ENCODE measurements at places on chromosomes 13 and 19. TPM values are rescaled to one million over a fixed set of nuclear protein-coding genes. Genes with fewer than 3 reads are reported as not detected.
A peak's percentile ranks its signal among the peaks of the same experiment; 100 is the strongest.

DNA sequence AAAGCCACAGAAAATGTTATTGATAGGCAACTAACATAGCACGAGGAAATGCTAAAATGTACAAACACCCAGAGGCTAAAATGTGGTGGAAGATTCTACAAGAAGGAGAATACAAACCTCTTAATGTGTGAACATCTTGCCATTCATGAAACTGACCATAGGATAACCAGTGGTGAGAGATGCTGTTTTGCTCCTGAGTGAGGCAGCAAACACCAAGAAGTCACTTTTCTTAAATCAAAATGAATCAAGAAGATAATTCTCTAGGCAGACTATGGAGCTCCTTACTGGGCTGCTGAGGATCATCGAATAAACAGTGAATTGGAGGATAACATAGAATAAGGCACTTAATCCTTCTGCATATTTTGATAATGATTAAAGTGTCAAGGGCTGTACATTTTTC is 375.4 kb upstream of the SLITRK6 start:
- no peak for DNase-seq

- no peak for DNase-seq
These were observed 212.5 kb downstream of the PCCA start for GRCh38 chr13:100301418-100301817.

Gene GTPBP3
- polyA plus RNA-seq: 4.7 TPM

DNA sequence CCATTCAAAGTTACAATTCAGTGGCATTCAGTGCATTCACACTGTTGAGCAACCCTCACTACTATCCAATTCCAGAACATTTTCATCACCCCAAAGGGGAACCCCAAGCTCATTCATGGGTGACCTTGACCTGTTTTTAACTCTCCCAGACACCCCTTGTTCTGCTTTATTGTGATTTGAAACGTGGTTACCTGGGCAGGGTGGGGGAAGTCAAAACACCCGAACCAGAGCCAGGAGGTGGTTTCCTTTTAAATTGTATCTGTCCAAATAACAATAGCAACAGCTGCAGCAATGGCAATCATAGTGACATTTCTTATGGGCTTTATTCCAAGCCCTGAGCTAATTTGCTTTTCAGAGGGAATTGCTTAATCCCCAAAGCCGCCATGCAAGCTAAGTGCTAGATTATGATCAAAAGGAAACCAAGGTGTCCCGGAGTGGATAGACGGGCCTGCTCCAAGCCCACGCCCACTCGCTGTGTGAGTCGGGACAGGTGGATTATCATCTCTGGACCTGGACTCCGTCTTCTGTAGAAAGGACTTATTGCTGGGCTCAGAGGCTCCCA is 6.1 kb downstream of the PTGIR start:
- no peak for DNase-seq

Gene CNMD
- not detected for polyA plus RNA-seq

Gene CCDC70
- polyA plus RNA-seq: not detected

Gene IL11
- polyA plus RNA-seq: 14.8 TPM

DNA sequence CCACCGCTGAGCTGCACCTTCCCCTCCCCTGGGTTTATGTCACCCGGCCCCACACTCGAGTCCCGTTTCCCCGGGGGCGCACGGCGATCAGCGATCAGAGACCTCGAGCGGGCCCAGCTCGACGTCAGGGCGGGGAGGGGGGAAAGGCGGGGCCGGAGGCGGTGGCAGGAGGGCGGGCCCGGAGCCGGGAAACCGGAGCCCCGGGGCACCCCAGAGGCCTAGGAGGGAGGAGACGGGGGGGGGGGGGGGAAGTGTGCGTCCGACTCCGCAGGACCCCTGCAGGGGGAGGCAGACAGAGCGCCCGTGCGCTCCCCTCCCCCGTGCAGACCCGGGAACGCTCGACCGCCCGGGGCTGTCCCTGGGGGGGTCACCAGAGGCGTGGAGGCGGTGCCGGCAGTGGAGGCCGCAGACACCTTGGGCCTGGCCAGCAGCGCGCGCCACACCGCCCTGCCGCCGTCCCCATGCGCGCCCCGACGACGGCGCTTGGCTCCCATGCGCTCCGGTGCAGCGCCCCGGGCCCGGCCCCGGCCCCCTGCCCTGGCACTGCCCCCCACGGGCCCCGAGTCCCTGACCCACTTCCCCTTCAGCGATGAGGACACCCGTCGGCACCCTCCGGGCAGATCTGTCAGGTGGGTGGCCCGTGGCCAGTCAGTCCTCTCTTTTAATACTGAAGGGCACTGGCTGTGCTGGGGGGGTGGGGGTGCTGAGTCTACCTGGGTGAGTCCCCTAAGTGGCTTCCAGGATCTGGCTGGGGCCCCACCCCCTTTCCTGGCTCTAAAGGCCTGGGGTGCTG is 11.8 kb downstream of the PDE4A start:
- DNase-seq: no peak

GRCh38 chr13:22929381-22930126 is 251.2 kb upstream of the SGCG start:
- DNase-seq: no peak

- no peak for DNase-seq
These were observed 72.2 kb downstream of the KCTD15 start for GRCh38 chr19:33868788-33869412.

Gene IGSF23
- polyA plus RNA-seq: 0.37 TPM

- no peak for DNase-seq
These were observed 1.2 kb upstream of the P2RY11 start for GRCh38 chr19:10110076-10110971.

GRCh38 chr13:42873081-42873480 is 91.7 kb downstream of the FAM216B start:
- no peak for DNase-seq

GRCh38 chr19:41435936-41436673 is 3.6 kb downstream of the DMAC2 start:
- DNase-seq: no peak

DNA sequence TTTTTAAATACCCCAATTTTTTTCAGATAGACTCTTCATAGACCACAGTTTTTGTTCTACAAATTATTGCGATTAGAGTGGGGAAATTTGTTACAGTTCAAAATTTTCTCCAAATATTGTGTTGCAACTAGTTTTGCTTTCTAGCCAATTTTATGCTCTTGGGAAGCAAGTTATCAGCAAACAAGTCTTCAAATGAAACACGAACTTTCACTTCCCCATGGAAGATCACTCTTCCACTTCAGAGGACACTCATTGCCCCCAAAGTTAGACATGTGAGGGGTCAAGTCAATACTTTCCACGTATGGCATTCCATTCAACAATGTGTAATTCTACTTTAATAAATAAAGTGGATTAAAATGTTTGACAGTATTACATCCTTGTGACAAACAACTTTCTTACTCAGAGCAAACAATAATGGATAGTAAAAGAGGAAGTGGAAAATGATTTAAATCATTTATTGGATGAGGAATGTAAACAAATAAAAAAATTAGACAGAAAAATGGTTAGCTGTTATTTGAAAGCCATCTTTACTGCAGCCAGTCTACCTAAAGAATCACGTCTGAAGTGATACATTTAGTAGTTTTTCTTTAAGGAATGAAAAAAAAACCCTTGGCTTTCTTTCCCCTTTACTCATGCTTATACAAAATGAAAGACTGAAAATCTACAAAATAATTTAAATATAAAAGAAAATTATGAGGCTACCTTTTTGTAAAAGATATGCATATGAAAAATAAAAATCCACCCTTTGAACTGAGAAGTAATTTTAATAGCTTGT is 41.2 kb upstream of the TNFSF11 start:
- DNase-seq: no peak

DNA sequence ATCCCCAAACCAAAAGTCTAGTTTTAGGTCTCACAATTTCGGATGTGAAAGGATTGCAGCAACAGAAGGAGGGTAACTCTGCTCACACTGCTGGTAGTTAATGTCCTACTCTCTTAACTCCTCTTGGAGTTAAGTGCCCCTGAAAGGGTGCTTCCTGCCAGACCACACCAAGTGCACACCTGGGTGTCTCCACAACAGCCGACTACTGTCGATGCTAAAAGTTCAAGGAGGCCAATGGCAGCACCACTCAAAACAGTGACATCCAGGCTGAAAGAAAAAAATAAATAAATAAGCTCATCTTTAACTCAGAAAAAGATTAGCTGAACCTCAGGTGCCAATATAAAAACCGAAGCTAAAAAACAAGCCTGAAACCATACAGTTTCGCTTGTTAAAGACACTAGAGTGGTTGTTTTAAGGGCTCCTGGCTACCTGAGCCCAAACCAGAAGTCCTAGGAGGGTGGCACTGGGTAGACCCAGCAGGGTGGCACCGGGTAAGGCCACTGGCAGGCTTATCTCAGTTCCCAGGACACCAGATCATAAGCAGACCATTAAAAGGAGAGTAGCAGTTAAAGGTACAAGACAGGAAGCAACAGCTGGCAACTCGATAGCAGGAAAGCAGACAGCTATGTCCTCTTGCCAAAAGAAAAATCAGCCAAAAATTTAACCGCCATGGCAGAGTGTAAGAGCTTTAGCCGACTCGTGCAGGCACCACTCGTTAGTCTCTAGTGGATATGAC is 39.3 kb downstream of the BRD4 start:
- DNase-seq: no peak

Gene SMAD9
- polyA plus RNA-seq: 5.3 TPM

Gene IGFL2
- polyA plus RNA-seq: not detected

Gene TTYH1
- polyA plus RNA-seq: not detected

Gene CFAP97D2
- not detected for polyA plus RNA-seq

Gene ZNF320
- polyA plus RNA-seq: 8.3 TPM

GRCh38 chr19:10365518-10365917 is 14.9 kb downstream of the TYK2 start:
- DNase-seq: no peak

Gene MBD3
- polyA plus RNA-seq: 35.4 TPM

DNA sequence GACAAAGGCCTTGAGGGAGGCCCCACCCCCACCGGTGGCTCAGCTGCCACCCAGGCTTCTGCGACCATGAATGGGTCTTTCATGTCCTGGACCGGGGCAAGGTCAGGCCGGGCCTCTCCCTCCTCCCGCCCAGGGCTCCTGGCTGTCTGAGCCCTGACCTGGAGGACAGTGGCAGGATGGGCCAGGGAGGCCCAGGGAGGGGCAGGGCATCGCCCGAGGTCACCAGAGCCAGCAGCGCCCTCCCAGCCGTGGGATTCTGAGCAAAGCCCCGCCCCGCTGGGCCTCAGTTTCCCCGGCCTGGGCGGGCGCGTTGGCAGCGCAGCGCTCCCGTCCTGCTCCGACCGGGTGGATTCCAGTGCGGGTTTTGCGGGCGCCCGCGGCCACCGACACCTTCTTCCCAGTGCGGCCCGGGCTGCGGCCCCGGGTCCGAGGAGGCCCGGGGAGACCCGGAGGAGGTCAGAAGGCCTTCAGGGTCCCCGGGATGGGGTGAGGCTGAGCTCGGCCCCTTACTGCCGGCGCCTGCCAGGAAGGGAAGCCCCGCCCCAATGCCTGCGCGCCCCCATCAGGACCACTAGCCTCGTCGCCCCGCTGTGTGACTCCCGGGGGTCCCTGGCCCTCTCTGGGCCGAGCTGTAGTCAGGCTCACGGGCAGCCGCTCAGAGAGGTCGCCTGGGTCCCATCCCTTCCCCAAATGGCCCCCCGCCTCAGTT is 24.6 kb upstream of the SEMA6B start:
- no peak for DNase-seq

DNA sequence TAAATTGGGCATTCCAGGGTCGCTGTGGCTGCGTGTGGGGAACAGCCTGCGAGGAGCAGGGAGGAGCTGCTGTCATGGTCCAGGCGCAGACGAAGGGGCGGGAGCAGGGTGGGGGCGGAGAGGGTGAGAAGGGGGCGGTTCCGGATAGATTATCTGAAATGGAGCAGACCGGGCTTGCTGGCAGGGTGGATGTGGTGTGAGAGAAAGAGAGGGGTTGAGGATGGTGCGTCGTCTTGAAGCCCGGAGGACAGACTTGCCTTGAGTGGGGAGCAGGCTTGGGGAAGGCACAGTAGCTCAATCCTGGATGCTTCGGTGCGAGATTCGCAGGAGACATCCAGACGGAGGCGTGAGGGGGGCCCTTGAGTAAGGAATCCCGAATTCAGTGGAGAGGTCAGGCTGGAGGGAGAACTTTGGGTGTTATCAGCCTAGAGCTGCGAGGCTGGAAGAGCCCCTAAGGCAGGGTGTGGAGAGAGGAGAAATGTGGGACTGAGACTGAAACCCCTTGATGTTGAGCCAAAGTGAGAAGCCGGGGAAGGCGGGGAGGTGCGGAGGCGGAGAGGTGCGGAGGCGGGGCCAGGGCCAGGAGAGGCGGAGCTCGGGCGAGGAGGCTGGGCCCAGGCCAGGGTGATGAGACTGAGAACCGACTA is 40.6 kb downstream of the DPF1 start:
- no peak for DNase-seq

DNA sequence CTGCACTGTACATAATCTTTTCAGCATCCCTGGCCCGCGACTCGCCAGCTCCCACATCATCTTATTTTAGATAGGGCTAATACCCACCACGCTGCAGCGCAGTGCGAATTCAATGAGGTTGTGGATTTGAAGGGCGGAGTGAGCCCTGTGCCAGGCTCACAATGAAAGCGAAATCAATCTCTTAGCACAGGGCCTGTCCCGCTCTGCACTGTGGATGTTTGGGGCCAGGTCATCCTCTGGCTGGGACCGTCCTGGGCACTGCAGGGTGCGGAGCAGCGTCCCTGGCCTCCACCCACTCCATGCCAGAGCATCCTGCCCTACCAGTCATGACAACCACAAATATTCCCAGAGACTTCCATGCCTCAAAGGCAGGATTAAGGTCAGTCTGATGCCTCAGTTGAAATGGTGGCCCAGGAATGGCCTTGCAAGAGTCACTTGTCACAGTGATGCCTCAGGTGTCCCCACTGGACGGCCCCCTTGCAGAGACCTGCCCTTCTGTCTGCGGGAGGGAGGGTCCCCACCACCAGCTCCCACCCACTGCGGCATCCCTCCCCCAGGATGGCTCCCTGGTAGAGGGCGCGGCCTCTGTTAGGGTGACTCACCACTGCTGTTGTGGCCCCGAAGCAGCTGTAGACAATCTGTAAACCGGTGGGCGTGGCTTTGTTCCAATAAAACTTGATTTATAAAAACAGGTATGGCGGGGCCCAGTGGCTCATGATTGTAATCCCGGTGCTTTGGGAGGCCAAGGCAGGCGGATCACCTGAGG is 5.6 kb downstream of the UHRF1 start:
- peak; percentile 21 for DNase-seq

Gene CCL25
- not detected for polyA plus RNA-seq

Gene P2RY11
- 2.1 TPM for polyA plus RNA-seq

DNA sequence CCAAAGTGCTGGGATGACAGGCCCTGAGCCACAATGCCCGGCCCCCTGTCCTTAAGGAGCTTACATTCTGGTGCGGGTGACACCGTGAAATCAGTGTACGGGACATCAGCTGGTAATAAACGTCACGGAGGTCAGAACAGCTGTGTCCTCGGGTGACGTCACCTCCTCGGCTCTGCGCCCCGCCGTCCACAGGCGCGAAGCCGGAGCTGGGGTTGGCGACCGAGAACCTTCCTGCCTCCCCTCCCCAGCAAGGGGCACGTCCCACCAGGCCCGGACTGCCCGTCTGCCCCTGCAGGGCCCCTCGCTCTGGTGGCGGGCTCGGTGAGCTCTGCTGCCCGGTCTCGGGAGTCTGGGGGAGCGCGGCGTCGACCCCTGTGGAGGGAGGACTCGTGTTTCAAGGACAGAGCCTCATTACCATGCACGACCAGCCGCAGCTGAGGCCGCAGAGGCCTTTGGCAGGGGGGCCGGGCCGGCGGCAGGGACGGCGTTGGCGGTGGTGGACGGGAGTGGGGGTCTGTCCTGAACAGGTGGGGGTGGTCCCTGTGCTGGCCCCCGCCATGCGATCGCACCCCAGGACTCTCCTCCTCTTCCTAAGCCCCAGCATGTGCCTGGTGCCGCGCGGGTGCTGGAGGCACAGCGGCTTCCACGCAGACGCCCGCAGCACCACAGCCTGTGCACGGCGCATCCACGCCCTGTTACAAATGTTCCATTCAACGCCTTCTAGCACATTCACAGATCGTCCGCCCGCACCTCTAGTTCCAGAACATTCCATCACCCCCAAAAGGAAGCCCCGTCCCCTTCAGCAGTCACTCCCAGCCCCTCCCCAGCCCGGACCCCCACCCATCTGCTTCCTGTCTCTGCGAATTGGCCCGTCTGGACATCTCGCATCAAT is 5.4 kb downstream of the LINGO3 start:
- DNase-seq: no peak

Data from AG04450 (cell line).